ENCODE measurements at places on chromosomes 13 and 19. TPM values are rescaled to one million over a fixed set of nuclear protein-coding genes. Genes with fewer than 3 reads are reported as not detected.

The TTC9B gene
- total RNA-seq: not detected

The HCST gene
- 0.22 TPM for total RNA-seq

The BRCA2 gene
- 16.0 TPM for total RNA-seq

The RAB20 gene
- 3.2 TPM for total RNA-seq

The URAD gene
- total RNA-seq: not detected

The USPL1 gene
- 19.6 TPM for total RNA-seq

The ZNF208 gene
- 0.25 TPM for total RNA-seq

The SERTAD3 gene
- total RNA-seq: 19.6 TPM

The RDH8 gene
- not detected for total RNA-seq

The ATP1A3 gene
- total RNA-seq: 0.37 TPM

The OVOL3 gene
- total RNA-seq: not detected

The OR4F17 gene
- total RNA-seq: not detected

The JSRP1 gene
- total RNA-seq: not detected

The SYT3 gene
- 0.11 TPM for total RNA-seq

The ZNF615 gene
- total RNA-seq: 10.4 TPM

The ZNF460 gene
- total RNA-seq: 56.3 TPM

The MATK gene
- total RNA-seq: not detected

The LIM2 gene
- total RNA-seq: not detected

The POMP gene
- total RNA-seq: 90.0 TPM

The OR7D2 gene
- under 0.01 TPM for total RNA-seq

The KIR2DL4 gene
- not detected for total RNA-seq

The ZNF471 gene
- 2.3 TPM for total RNA-seq
